ENCODE measurements at places on chromosomes 16 and 17.

GRCh38 chr17:9016941-9017552 lies 4.3 kb upstream of the NTN1 start:
- DNase-seq, result no peak

DNA sequence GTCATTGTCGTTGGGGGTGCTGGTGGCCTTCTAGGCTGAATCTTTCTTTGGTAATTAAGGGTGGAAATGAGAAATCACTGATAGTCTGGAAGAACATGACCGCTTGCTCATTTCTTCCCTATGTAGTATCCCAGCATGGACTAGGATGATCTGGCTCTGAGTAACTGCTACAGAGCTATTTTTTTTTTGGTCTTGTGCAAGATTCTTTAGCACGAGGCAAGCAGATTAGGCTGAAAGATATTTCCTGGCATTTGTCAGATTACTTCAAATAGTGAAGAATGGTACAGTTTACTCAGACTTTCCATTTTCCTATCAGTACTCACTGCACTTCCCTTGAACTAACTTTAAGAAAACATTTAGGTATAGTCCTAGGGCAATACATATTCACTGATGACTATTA lies 89.0 kb downstream of the SYCE1L start:
- DNase-seq, result no peak

DNA sequence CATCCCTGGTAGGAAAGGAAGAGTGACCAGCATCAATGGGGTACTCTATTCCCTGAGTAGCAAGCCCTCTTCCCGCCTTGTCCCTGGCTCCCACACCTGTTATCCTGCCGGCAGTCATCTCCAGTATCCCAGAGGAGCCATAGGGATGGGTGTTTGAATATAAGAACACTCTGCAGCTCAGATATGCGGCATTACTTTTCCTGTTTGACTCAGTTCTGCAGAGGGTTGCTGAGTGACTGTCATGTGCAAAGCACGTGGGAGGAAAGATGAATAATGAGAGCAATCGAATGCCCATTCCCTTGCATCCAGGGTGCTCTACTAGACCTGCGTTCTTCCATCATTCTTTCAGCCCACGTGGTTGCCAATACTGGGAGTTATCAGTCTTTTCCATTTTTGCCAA lies 115.1 kb downstream of the PRKCB start:
- no peak for DNase-seq

DNA sequence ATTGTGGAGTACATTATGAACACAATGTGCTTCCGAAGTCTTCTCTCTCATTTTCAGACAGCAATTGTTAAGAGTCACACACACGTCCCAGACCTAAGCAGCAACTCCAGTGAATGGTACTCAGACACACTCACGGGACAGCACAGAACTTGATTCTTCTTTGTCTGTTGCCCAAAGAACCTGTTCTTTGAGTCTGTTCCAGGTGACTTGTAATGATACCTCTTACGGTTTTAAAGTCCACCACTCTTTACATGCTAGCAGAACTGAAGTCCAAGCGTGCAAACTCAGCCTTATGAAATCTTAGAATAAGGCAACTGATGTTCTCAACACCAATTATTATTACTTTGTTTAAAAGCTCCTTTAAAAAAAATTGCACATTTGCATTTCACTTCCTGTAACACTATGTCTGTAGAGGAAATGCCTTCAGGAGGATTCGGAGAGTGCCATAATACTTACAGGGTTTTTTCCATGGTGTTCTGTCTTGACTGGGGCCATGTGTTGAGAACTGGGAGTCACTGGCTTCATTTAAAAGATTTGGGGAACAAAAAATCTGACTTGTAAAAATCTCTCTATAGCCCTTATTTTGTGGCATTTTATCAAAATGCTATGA lies 48.1 kb downstream of the MARF1 start:
- no peak for DNase-seq

- no peak for DNase-seq
Observed at GRCh38 chr17:61335845-61336655, 63.6 kb upstream of the TBX2 start.

GRCh38 chr16:71201054-71201453 lies 29.5 kb downstream of the HYDIN start:
- no peak for DNase-seq

- DNase-seq, result peak; percentile 49
Observed at GRCh38 chr17:7479213-7480088, at the start of gene ZBTB4. Gene ZBTB4, minus strand, starts transcription at chr17:7479631. Its CDS starts 12,830 bp downstream, at chr17:7466801.

DNA sequence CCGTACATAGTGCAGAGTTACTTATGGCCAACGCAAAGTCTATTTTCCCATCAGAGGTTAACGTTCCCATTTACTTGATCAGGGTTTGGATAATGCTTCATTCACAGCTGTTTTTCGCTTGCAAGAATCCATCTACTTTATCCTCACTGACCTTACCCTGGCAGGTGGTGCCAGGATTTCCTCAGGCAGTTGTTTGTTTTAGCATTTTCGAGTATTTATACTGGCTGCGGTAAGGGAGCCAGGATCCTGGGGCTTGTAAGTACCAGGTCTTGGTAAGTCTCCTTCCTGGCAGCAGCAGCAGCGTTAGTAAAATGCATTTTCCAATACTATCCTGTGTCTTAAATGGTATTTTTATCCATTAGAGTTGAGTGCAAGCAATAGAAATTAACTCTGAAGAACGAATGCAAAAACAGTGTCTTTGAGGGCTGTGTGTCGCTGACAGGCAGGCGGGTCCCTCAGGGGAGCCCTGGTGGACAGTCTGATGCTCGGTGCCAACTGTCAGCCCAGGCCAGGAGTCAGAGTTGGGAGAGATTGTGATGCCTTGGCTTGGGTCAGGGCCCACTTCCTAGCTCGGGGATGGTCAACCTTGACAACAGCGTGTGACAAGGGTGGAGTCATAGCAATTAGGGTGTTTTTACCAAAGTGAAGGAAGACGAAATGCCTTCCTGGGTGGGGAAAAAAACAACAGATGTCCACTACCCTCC lies 92.4 kb upstream of the HSBP1 start:
- DNase-seq, result no peak

DNA sequence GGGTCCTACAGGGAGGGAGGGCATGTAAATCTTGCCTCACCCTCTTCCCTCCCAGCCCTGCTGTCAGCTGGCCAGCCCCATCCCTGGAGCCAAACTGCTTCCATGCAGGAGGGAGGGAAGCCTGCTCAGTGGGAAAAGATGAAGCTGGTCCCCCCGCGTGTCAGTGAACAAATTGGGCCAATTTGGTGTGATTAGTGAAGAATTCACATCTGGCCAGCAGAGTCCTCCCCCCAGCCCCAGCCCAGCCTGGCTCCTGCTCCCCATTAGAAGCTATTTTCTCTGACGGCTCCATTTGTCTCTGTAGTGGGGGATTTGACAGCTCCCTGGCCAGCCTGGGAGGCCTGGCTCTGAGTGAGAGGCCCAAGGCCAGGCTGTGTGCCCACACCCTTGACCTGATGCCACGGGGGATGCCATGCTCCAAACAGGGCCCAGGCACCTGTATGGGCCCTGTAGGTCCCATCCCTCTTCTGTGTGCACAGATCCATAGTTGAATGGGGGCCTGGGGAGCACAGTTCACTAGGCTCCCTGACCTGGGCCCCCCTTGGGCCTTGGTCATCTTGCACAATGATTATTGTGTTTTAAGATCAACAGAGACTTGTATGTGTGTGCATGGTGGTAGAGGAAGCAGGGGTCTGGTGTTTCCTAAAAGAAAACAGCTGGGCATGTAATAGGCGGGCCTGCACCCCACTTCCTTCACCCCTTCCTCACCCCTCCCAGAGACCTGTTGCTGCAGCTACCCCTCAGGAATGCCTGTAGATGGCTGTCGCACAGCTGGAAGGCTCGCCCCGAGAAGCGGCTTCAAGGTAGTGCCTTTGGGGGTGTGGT lies 50.7 kb upstream of the TAC4 start:
- DNase-seq, result no peak

DNA sequence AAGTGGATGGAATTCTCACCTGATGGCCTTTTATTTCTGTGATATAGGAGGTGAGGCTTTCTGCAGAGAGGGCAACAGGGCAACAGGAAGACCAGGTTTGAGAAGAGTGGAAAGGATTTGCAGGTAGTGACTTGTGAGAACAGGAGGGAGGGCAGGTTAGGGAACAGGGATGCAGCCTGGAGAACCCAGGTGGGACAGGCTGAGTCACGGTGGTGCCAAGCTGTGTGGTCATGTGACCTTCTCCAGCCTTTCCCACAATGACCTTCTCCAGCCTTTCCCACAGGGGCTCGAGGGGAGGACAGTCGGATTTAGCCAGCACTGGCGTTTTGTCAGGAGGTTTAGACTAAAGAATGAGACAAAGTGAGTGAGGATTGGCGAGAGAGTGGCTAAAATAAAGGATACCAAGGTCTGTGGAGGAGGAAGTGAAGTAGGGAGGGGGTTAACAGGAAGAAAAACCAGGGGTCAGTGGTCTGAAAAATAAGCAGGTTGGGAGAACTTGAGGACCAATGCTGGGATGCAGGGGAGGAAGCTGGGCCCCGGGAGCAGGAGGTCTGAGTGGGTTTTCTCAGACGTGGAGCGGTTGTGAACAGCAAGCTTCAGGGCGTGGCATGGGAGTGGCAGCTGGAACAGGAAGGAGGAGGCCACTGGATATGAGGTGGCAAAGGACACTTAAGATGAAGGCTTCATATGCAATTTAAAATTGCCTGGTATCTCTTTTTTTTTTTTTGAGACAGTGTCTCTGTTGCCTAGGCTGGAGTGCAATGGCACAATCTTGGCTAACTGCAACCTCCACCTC lies 37.7 kb downstream of the DNAH2 start:
- no peak for DNase-seq
